ENCODE measurements at places on chromosomes 3 and 15. TPM values are rescaled to one million over a fixed set of nuclear protein-coding genes. Genes with fewer than 3 reads are reported as not detected.
A peak's percentile ranks its signal among the peaks of the same experiment; 100 is the strongest.

DNA sequence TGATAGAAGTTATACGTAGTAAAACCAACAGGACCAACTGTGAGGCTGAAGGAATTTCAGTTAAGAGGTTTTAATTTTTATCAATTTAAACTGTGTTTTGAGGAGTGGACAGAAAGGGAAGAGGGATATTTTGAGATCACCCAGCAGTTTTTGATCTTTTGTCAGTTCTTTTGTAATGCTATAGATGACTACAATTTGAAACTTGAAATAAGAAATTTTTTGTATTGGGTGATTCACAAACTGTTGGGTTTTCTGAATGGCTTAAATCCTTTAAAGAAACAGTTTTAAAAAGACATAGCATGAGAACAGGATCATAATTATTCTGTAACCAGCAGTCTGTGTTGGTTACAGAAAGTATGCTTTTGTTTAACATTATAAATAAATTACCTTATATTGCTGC lies 67.4 kb downstream of the TCF12 start:
- no peak for DNase-seq

Gene CCDC39
- total RNA-seq: 0.32 TPM

DNA sequence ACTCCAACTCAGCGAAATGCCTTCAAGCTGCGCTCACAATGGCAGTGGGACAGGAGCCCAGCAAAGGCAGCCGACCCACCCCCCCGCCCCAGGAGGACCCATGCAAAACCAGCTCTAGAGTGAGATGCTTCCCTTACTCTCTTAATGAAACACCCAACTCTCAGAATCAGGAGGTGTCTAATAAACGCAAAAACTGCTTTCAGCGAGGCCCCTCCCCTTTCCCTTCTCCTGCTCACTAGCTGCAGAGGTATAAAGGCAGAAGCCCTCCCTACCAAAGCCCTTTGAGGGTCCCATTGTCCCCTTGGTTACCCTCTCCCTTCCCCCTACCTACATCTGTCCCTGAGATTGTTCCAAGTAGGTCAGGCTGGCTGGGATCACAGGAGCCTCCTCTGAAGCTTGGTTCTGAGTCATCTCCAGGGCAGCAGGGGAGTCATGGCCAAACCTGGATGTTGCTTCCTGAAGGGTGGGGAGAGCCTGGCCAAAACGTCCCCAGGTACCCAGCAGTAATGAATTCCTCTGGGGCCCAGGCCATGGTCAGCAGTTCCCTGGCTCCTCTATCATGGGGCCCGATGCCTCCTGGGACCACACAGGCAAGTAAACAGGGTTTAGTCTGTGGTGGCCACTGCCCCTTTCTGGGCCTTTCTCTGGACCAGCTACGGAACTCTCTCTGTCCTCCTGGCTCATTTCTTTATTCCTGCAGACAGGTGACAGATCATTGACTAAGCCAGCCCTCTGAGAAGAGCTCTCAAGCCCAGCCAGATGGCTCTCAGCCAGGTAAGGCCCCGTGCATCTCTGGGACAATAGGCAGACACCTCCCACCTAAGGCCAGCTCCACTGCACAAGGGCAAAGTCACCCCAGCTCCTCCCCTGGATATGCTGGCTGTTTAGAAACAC lies 8.6 kb downstream of the KLHL25 start:
- no peak for DNase-seq

GRCh38 chr3:171116824-171117395 lies 90.4 kb upstream of the SLC2A2 start:
- DNase-seq: no peak

- DNase-seq: no peak
Observed at GRCh38 chr3:161395115-161396012, 24.0 kb upstream of the SPTSSB start.

GRCh38 chr3:153137626-153138025 lies 24.4 kb upstream of the RAP2B start:
- no peak for DNase-seq

GRCh38 chr3:127152684-127153505 lies 40.0 kb upstream of the PRR23E start:
- peak; percentile 47 for DNase-seq

DNA sequence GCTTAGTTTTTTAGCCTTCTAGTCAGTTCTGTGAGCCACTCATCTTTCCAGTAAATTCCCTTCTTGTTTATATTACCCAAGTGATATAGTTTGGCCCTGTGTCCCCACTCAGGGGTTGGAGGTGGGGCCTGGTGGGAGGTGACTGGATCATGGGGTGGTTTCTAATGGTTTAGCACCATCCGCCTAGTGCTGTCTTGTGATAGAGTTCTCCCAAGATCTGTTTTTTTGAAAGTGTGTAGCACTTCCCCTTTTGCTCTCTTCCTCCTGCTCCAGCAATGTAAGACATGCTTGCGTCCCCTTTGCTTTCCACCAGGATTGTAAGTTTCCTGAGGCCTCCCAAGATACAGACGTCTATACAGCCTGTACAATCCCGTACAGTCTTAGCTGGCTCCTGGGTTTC lies 53.7 kb upstream of the INO80 start:
- DNase-seq: no peak

DNA sequence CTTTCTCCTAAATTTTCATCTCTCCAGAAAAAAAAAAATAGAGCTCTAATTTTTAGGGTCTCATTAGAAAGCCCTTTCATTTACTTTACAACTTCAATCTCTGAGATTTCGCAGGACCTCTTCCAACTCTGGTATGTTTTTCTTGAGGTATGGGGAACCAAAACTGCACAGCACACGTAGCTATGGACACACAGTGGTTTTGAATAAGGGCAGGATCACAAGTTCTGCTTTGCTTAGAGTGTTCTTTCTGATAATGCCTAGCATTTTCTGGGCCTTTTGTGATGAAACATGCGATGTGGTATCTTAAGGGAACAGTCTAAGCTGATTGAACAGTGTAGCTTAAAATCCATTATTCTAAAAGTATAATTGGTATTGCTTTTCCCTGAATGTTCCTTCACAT lies 25.3 kb downstream of the ZNF592 start:
- DNase-seq: no peak

DNA sequence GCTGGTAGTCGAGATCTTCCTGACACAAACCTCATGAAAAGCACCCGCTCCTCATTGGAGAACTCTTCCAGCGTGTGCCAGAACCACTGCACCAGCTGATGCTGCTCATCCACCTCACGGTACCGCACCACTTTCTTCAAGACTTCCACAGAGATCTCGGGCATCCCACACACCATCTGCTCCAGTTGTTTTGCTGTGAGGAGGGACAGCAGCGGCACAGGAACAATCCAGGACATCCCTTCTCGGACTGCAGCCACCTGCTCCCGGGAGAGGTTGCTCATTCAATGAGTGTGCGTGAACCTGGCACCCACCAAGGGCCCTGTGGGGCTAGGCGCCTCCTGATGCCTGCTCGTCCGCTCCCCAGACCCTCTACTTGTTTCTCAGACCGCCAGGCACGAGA lies 15.1 kb downstream of the FBXL22 start:
- DNase-seq: no peak

DNA sequence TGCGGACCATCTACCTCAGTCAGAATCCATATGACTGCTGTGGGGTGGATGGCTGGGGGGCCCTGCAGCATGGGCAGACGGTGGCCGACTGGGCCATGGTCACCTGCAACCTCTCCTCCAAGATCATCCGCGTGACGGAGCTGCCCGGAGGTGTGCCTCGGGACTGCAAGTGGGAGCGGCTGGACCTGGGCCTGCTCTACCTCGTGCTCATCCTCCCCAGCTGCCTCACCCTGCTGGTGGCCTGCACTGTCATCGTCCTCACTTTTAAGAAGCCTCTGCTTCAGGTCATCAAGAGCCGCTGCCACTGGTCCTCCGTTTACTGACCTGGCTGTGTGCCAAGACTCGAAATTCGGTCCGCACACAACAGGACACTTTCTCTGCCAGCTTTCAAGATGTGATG lies 21.9 kb downstream of the NRROS start:
- DNase-seq: no peak

- no peak for DNase-seq
Observed at GRCh38 chr3:50333744-50334328, 5.8 kb upstream of the TUSC2 start.

GRCh38 chr3:191280111-191280510 lies 49.1 kb upstream of the CCDC50 start:
- no peak for DNase-seq

- no peak for DNase-seq
Observed at GRCh38 chr15:70194266-70194665, 96.5 kb upstream of the TLE3 start.

DNA sequence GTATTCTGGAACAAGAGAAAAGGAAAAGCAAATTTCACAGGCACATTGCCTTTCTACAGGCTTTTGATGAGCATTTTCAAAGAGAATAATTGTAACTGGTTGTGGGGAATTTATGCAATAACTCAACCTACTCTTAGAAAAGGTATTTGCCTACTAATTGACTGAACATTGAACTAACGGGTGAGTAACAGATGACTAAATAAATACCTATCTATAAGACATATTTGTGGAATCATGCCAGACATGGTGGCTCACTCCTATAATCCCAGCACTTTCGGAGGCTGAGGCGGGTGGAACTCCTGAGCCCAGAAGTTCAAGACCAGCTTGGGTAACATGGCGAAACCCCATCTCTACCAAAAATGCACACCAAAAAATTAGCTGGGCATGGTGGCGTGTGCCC lies 367.7 kb downstream of the CGGBP1 start:
- no peak for DNase-seq

Gene GP9
- total RNA-seq: not detected

Gene DCUN1D1
- total RNA-seq: 24.9 TPM

DNA sequence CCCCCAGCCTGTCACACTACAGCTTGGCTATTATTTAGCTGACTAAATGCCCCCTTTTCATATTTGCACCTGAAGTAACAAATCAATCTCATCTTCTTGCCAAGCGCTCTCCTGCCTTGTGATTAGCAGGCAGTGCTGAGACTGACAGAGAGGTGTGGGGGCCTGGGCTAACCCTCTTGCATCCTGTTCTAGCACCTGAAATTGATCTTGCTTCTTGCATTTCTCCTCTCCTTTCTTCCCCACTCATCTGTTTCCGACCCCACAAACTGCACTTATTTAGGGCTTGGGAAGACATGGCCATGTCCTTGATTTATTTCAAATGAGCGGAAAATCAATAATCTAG lies 309.0 kb upstream of the PROK2 start:
- no peak for DNase-seq

Gene SLC28A1
- total RNA-seq: 0.59 TPM

GRCh38 chr3:177035676-177036075 lies 161.6 kb downstream of the TBL1XR1 start:
- DNase-seq: no peak

Gene CRYBG3
- 37.9 TPM for total RNA-seq

Gene COL8A1
- total RNA-seq: 13.6 TPM

DNA sequence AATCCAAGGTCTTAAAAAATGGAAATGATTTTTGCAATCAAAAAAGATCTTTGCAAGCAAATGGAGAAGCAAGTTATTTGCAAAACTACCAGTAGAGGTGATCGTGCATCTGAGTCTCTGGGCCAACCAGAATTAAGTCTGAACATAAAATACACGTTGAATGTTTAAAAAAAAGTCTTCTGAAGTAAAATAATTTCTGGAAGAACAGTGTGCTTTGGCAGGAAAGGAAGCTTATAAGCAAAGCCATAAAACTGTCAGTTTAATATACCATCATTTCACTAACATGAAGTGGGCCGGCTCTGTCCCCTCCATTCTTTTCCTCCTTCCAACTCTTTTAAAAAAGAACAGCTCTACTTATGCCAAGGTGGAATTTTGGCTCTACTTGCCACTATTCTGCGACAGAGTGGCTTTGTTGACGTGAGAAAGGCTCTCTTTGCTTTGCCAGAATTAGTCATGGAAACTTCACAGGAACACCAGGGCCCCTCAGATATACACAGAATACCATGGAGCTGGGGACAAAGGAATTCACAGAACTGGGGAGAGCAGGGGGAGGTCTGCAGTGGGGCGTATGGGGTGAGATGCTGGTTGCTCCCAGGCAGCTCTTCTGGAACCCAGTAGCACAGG lies 29.8 kb downstream of the FSTL1 start:
- no peak for DNase-seq

GRCh38 chr3:113545594-113545993 lies 13.2 kb downstream of the SIDT1 start:
- no peak for DNase-seq

Gene C3orf80
- total RNA-seq: not detected

Gene CYP19A1
- total RNA-seq: 6.9 TPM

DNA sequence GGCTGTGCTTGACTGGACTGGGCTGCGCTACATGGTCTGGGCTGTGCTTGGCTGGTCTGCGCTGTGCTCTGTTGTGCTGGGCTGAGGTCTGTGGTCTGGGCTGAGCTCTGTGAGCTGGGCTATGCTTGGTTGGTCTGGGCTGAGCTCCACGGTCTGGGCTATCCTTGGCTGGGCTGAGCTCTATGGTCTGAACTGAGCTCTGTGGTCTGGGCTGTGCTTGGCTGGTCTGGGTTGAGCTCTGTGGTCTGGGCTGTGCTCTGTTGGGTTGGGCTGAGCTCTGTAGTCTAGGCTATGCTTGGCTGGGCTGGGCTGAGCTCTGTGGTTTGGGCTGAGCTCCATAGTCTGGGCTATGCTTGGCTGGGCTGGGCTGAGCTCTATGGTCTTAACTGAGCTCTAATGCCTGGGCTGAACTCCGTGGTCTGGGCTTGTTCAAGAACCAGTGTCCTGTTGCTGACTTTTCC lies 92.0 kb downstream of the PLXNA1 start:
- DNase-seq: no peak

Gene CDC25A
- total RNA-seq: 1.3 TPM

DNA sequence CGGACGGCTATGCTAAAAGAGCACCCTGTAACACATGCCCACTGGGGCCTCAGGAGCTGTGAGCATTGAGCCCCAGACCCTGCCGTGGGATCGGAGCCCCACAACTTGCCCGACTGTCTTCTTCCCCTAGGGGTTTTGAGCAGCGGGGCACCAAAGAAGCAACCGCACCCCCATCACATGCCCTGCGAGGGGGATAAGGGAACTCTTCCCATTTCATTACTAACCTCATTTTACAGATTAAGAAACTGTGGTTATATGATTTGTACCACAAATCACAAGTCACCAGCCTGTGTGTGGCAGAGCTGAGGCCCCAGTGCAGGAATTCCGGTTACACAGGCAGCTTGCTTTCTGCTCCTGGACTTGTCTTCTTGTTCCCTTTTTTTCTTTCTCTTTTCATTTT lies 86.2 kb downstream of the CD47 start:
- no peak for DNase-seq

GRCh38 chr3:190120269-190121060 lies at the start of gene P3H2:
Gene P3H2 (minus strand): TSS chr3:190120897. CDS start chr3:190120731, 166 bp downstream.
- peak; percentile 64 for DNase-seq

GRCh38 chr3:123658118-123658851 lies 73.4 kb upstream of the HACD2 start:
- DNase-seq: no peak

All from breast epithelium (tissue), 4 donors.